Inflammatory macrophage treated with lipopolysaccharide for 1 hour (primary cell): ENCODE measurements at places on chromosomes 2 and 18.

GRCh38 chr2:85698880-85699254 lies 4.7 kb downstream of the GNLY start:
- DNase-seq, result peak; percentile 41

- peak; percentile 99 for DNase-seq
Measured at GRCh38 chr2:157420771-157421323, 23.0 kb downstream of the CYTIP start.

GRCh38 chr2:119025013-119025412 lies 83.0 kb downstream of the MARCO start:
- DNase-seq, result no peak

DNA sequence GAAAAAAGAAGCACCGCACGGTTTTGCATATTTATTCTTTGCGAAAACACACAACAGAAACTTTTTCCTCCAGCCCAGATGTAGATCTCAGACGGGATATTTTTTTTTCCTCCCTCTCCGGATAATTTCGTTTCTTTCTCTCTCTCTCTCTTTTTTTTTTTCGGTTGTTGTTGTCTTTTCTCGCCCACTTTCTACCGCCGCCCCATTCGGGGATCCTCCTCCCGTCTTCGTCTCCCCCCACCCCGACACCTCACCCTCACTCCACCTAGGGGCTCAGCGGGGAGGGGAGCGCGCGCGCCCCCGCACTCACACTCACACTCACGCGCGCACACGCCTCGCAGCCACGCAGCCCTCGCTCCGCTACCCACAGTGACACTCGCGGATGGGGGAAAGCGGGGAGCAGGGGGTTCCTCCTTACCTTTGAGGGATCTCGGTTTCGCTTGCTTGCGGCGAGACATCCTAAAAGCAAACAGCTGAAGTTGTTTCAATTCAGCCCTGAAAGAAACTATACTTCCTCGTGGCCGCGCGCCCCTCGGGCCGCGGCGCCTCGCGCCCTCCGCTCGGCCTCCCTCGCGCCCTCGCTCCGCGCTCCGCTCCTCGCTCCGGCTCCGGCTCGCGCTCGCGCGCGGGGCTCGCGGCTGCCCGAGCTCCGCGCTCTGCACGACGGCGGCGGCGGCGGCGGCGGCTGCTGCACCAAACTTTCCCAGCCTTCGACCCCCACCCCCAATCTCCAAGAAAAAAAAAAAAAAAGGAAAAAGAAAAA lies 1.3 kb downstream of the ZNF521 start:
- DNase-seq, result no peak

DNA sequence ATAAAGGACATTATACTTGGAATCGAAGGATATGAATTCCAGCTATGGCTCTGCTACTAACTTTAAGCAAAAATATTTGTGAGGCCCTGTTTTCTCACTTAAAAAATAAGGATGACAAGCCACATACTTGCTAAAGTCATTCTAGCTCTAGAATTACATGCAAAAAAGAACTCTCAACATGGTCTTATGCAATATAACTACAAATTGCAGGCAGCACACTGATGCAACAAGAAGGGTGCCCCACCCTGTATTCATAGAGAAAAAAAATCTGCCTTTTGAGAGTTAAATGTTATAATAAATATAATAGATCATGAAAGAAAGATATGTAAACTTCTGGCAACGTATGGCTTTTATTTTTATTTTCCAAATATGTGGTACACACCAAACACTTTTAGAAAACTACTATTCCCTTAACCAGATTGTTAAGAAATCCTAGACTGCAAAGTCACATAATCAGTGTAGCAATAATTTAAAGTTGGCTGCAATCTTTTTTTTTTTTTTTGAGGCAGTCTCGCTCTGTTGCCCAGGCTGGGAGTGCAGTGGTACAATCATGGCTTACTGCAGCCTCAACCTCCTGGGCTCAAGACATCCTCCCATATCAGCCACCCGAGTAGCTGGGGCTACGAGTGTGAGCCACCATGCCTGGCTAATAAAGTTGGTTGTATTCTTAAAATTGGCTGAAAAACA lies 40.2 kb upstream of the WDSUB1 start:
- DNase-seq, result peak; percentile 81

GRCh38 chr2:108974674-108975073 lies 14.3 kb downstream of the EDAR start:
- no peak for DNase-seq

DNA sequence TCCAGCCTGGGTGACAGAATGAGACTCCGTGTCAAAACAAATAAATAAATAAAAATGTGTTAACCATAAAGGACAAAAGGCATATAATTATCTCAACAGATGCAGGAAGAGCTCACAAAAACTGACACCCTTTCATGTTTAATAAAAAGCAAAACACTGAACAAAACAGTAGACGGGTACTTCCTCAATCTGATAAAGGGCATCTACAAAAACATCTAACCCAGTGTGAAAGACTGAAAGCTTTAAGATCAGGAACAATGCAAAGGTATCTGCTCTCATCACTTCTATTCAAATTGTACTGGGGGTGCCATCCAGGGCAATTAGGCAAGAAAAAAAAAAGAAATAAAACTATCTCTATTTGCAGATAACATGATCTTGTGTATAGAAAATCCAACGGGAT lies 11.7 kb upstream of the NCL start:
- no peak for DNase-seq

DNA sequence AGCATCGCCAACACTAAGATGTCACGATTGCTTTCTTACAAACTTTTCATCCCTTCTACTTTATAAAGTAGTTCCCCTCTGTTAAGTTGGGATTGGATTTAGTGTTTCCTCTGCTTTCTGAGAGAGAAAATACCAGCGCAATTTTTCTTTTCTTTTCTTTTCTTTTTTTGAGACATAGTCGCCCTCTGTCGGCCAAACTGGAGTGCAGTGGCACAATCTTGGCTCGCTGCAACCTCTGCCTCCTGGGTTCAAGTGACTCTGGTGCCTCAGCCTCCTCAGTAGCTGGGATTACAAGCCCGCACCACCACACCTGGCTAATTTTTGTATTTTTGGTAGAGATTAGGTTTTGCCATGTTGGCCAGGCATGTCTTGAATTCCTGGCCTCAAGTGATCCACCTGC lies 9.0 kb downstream of the RELCH start:
- DNase-seq, result no peak

GRCh38 chr2:67399831-67400489 lies 2.8 kb downstream of the ETAA1 start:
- DNase-seq, result no peak

- no peak for DNase-seq
Measured at GRCh38 chr2:96924775-96925747, 55.2 kb upstream of the SEMA4C start.
